Stimulated activated CD8-positive, alpha-beta memory T cell treated with anti-CD3 and anti-CD28 coated beads, Interleukin-15, amount 100 ng/mL, for 24 hours (primary cell): ENCODE measurements at places on chromosomes 4 and X.

DNA sequence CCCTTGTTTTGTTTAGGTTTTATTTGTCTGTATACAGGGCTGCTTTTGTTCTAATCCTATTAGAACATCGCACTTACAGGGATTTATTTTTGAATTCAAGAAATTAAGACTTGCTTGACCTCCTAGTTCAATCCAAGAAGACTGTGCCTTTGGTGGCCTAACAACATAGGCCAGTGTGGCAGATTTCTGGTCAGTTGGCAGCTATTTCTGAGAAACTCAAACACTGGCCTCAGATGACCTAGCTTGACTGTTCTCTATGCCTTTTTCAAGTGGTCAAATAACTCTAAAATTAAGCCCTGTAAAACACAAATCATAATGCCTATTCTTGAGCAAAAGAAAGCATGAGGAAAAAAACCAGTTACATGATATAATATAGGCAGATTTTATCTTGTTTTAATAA, 89.3 kb upstream of the GPR34 start:
- no peak for DNase-seq

GRCh38 chrX:123184866-123185276, 793 bp downstream of the GRIA3 start:
- DNase-seq = no peak

DNA sequence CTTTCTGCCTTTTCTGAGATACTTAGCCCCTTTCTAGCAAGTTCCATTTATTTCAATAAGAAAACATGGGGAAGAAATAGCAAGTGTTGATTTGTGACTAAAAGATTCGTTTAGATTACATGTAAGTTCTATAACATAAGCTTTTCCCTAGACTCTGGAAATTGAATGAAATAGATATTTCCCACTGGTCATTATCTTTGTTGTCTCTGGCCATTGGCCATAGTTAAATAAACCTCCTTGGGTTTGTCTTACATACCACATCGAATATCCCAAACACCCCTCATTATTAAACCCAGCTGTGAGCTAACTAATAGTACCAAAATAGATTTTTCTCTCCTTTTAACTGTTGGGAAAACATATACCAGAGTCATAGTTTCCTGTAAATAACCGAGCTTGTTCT, 534.8 kb downstream of the IQCM start:
- DNase-seq = no peak

DNA sequence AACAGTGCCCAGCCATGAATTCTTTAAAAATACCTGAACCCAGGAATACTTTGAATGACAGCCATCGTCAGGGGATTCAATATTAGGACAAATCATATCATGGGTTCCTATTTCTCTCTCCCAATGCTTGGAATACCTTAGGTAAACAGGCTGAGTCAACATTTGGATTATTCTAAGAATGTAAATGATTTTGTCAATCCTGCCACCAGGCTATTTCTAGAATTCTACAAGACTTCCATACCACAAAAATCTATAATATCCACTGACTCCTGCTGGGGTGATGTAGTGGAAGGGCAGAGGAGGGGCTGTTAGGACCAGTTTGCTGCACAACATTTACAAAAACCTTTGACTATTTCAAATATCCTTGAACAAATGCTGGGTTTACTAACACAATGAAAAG, 65.2 kb downstream of the IGFBP7 start:
- no peak for DNase-seq

DNA sequence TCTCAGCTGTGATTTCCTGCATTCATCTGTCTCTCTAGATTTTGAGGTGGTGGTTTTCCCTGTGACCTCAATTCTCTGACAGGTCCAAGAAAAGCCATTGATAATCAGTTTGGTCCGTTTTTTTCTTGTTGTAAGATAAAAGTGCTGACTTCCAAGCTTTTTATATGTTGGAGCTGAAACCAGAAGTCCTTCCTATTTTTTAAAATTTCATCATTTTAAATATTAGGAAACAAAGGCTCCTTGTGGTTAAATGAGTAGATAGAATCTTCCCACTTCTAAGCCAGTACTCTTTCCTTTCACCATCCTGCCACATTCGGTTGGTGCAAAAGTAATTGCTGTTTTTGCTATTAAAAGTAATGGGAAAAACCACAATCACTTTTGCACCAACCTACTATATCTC, 18.3 kb downstream of the RNF175 start:
- DNase-seq = no peak

DNA sequence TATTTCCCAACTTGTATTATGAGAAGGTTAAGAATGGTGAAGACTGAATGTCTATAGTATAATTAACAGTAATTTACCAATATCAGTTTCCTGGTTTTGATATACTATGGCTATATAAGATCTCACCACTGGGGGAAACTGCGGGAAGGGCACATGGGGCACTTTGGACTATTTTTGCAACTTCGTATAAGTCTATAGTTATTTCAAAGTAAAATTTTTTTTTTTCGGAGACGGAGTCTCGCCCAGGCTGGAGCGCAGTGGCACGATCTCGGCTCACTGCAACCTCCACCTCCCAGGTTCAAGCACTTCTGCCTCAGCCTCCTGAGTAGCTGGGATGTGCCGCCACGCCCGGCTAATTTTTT, 46.1 kb downstream of the CXorf58 start:
- DNase-seq = no peak

DNA sequence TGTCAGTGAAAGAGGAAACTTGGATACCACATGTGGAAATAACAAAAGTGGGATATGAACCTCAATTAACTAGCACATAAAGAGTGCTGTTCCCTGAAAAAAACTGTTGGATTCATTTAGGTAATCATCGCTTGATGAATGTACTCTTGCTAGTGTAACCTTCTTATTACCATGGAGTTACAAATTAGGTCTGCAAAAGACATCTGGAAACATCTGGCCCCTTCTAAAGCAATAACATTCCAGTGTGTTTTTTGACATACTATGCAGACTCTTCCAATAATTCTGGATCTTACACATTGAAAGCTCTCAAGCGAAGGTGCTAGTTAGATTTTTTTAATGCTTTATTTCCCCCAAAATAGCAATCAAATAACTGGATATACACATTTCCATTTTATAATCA, 134.6 kb downstream of the ATP10D start:
- no peak for DNase-seq

GRCh38 chrX:108541286-108541685, 101.6 kb downstream of the COL4A5 start:
- no peak for DNase-seq

- DNase-seq = no peak
Measured at GRCh38 chr4:18321956-18322530, 300.5 kb upstream of the LCORL start.

- DNase-seq = no peak
Measured at GRCh38 chrX:10781847-10782530, 161.6 kb upstream of the MID1 start.

GRCh38 chr4:6771229-6771671, 11.3 kb upstream of the KIAA0232 start:
- no peak for DNase-seq

- DNase-seq = no peak
Measured at GRCh38 chr4:114302472-114302871, 296.1 kb upstream of the UGT8 start.

- no peak for DNase-seq
Measured at GRCh38 chrX:84047339-84047738, 140.7 kb downstream of the RPS6KA6 start.

GRCh38 chr4:180120068-180120467, 2123.1 kb upstream of the TENM3 start:
- no peak for DNase-seq

DNA sequence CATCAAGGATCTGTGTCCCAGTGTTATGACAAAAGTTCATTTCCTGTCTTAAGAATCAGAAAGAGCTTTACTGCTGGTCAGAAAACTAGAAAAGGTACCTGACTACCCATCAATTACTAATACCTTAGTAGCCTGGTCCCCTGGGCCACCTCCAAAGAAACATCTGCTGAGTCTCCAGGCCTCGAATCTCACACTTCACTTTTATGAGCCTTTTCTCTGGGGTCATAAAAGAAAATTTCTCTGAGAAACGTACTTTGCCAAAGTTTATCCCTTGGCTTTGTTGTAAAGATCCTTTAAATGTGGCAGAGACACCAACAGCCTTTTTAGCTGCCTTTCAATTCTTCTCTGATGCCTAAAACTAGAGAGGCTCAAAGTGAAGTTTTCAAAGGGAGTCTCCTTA, 17.8 kb downstream of the GUCY1A1 start:
- DNase-seq = no peak

DNA sequence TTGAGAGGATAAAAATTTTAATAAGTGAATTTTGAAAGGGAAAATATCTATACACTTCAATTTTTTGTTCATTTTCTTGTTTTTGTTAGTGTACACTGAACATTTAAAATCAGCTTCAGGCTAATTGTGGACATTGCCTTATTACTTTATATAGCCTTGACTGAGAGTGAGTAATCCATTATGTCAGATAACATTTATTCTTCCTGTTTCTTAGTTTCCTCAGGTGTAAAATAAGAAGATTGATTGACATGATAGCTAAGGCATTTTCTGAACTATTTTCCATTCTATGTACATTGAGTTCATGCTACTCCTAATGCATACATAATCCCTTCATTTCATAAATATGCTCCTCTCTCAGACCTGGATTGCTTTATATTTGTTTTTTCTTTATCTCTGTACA, 607.3 kb upstream of the AADAT start:
- DNase-seq = no peak

DNA sequence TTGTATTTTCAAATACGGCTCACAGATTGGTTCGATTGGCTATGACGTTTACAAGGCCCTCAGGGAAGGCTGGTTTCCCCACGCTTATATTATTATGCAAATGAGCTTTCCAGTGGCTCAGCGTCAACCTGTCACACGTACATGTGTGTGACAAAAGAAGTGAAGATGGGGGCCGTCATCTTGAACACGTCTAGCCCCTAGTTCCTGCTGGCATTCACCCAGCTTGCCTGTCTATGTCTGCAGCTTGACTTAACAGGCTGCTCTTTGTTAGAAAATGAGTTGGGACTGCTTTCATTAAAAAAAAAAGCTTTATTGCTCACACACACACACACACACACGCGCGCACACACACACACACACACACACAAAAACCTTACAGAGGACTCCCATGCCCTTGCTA, 283.6 kb upstream of the CTSO start:
- DNase-seq = no peak

DNA sequence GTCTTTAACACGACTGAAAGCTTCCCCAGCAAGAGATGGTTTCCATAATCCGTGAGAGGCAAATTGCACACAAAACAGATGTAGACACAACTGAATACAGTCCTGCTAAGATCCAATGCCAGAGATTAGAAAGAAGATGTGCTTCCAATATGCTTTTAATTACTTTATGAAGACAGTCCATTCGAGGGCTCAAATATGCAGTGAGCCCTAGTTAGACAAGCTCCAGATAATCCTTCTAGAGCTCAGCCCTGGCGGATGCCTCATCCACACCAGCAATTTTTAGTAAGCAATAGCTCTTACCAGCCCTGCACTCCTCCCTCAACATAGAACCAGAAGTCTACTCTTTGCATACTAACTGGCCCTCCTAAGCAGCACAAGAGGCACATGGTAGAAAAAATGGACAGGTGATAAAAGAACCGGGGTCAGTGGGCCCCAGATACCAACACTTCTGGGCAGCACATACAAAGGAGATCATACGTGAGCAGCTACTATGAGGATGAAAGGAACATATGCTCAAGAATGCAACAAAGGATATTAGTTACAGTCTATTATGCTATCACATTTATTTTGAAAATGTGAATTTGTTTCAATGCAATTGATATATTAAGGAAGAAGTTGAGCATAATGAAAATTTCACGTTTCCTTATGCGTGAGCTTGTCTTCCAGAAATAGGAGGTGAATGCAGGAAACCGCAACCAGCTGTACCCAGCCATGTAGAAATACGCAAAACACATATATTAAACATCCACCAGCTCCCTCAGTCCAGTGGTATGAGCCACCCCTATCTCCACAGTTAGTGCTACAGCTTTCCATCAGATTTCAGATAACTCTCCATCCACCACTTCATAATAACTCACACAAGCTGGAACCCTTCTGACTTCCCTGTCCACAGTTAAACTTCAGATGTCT, 34.3 kb downstream of the GPC4 start:
- no peak for DNase-seq

DNA sequence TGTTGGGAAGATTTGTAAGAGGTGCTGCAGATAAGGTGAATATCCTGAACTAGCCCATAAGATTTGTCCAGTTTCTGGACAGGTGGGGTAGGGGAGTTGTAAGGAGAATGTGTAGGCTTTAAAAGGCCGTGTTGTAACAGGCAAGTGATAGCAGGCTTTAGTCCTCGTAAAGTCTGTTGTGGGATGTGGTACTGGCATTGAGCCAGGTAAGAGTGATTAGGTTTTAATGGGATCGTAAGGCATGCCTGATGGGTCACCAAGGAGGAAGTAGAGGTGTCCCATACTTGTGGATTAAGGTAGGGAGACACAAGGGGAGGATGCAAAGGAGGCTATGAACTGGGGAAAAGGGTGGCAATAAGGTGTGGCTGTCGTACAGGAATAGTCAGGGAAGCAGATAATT, 256.9 kb upstream of the DKK2 start:
- no peak for DNase-seq

GRCh38 chr4:179112441-179113170, 1670.4 kb upstream of the AGA start:
- no peak for DNase-seq

GRCh38 chr4:105158837-105159236, 12.2 kb downstream of the TET2 start:
- DNase-seq = no peak

- DNase-seq = no peak
Measured at GRCh38 chrX:33001107-33001506, 210.2 kb downstream of the DMD start.

GRCh38 chr4:3688018-3688998, 77.9 kb upstream of the ADRA2C start:
- DNase-seq = no peak

- DNase-seq = no peak
Measured at GRCh38 chr4:26978387-26979053, 117.9 kb downstream of the STIM2 start.

DNA sequence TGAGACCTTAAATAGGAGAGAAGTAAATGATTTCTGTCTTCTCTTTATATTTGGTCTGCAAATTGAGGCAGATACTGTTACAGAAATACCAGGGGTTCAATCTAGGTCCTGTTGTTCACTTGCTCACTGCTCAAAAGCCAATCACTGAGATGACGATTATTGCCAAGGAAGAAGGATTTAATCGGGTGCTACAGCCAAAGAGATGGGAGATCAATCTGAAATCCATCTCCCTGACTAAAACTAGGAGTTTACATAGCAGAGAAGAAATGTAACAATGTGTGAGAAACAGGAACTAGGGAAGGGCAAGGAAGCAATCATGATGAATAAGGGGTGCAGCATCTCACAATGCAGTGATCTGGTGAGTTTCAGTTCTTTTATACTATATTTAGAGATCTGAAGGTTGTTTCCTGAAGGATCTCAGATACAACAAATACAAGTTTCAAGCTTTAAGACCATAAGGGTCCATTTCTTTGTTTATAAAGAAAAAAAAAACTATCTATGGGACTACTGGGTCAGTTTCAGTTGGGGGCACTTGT, 117.9 kb upstream of the FAM9B start:
- no peak for DNase-seq
